ENCODE measurements at places on chromosomes 1 and 21.

GRCh38 chr1:231993968-231994455 is 367.4 kb downstream of the DISC1 start:
- no peak for DNase-seq

- peak; percentile 54 for DNase-seq
Measured at GRCh38 chr1:223712194-223712849, at the start of gene CAPN2. TSS of gene CAPN2 (plus strand) at chr1:223712539. CDS start at chr1:223712641, 102 bp downstream.

DNA sequence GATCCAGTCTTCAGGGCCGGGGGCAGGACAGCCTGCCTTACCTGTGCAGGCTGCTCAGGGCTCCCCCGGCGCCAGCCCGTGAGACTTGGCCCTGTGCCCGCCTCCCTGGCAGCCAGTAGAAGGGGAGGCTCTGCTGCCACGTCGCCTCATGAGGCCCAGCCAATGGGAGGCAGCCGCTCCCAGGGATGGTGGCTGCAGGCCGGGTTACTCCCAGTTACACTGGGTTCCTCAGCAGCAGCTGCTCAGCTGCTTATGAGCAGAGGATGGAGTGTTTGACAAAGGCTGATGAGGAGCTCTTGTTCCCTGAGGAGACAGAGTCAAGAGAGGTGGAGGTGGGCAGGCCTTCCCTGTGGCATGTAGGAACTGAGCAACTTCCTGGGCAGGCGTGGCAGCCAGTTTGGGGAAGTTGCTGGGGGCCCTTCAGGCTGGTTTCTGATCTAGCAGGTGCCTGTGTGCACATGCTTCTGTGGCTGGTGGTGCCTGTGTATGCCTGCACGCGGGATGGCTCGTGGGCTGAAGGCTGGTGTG is 5.5 kb downstream of the MFSD2A start:
- no peak for DNase-seq

DNA sequence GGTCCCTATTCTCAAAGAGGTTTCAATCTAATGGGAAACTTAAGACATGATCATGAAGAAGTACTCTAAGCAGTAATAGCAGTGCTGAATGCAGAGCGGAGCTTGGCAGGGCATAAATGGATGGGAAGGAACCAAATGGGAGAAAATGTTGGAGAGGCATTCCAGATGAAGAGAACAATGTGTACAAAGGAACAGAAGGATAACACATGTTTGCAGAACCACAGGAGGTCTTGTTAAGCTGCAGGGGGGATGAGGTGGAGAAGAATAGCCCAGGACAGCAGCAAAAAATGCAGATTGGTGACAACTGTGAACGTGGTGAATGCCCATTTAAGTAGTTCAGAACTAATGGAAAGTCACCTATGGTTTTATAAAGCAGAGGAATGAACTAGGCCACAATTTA is 99.1 kb downstream of the ASTN1 start:
- no peak for DNase-seq

DNA sequence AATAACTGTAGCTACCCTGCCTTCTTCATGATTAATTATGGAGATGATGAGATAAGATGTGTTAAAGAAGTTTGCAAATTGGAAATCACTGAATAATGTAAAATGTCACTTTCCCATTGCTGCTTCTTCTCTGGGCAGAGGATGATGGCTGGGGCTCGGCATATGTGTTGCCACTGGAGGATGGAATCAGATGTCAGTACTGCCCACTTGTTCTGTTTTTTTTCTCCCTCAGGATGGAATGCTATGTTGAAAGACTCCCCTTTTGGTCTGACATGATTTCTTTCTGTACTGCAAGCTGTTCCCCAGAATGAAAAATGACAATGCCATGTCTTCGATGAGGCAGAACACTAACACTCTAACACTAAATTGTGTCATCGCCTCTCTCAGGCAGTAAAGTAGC is 373.9 kb upstream of the SPAG17 start:
- DNase-seq, result no peak

- DNase-seq, result no peak
Measured at GRCh38 chr1:183498342-183498991, 26.2 kb downstream of the SMG7 start.

DNA sequence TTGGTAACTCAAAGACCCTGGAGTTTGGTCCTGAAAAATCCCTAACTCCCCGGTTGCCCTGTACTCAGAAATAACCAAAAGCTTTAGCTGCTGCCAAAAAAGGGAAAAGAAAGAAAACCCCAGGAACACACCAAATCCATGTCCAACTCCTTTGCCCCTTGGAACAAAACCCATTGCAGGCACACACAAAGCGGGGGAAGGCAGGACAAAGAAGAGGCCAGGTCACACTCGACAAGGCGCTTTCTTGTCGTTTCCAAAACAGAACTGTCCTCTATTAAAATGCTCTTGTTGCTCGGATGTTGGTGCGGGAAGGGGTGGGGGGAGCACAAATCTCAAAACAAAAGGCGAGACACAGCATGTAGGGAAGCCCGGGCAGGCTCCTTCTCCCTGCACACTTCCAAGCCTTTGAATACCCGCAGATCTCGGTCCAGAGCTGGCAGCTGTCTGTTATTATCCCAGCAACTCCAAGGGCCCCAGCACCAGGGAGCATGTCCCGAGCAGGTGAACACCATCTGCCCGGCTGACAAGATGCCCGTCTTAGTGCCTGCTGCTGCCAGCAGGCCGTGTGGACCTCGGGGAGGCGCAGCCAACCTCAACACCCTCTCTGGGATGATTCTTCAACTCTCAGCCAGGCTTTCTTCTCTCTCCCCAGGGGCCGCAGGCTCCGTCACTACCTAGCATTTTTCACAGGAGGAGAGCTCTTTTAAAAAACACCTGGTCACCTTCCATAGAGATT is 96.4 kb downstream of the SSBP3 start:
- DNase-seq, result no peak

- DNase-seq, result peak; percentile 95
Measured at GRCh38 chr1:27392096-27392777, at the start of gene GPR3. TSS of gene GPR3 (plus strand) at chr1:27392622. CDS start at chr1:27393799, 1,177 bp downstream.

DNA sequence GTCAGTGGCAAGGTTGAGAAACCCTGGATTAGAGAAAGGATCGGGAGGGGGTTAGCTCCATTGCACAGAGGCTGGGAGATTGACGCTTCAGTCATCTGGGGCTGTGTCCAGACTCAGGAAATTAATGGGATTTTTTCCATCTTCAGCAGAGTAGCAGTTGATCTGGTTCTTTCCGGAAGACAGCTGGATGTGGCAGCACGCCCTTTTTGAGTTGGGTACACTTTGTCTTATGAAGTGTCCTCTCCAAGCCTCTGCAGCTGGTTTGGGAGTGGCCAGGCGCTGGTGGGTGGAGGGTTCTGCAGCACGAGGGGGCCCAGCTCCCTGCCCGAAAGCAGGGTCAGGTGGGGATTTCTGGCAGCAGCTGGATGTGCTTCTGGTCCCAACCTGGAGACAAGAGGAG is 95.1 kb downstream of the TAS1R2 start:
- DNase-seq, result no peak

DNA sequence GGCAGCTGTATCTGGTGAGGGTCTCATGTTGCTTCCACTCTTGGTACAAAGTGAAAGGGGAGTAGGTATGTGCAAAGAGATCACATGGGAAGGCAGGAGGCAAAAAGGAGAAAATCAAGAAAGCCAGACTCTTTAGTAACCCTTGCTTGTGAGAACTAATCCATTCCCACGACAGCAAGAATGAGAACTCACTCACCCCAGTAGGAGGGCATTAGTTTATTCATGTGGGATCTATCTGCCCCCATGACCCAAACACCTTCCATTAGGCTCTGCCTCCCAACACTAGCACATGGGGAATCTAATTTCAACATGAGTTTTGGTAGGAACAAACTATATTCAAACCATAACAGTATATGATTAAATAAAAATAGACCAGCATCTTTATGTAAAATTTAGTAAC is 57.6 kb downstream of the ZNHIT6 start:
- no peak for DNase-seq

DNA sequence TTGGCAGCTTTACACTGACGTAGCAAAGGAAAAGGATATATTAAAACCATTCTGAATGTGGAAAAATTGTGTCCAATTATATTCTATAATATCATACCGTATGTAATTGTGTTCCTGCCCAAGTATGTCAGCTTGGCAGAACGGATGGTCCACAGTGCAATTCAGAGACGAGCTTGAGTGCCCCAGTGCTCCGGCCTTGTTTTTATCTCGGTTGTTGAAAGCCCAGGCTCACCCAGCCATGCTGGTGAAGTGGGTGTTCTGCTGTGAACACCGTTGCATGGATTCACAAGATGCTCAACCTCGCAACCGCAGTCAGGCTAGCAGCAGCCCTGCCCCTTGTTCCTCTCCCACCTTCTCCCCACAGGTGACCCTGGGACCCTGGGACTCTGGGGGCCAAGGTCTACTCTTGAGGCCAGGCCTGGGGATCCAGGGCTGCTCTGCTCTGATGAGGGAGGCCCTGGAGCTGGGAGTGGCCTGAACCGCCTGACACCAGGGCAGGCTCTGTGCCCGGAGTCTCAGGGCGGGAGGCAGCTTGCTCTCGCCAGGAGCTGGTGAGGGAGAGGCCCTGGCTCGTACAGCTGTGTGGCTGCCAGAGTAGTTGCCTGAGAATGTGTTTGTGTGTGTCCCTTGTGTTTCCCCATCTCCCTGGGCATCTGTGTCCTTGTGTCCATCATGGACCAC is 11.2 kb downstream of the PTPRF start:
- DNase-seq, result no peak

GRCh38 chr1:103489935-103490334 is 35.6 kb upstream of the RNPC3 start:
- DNase-seq, result no peak

DNA sequence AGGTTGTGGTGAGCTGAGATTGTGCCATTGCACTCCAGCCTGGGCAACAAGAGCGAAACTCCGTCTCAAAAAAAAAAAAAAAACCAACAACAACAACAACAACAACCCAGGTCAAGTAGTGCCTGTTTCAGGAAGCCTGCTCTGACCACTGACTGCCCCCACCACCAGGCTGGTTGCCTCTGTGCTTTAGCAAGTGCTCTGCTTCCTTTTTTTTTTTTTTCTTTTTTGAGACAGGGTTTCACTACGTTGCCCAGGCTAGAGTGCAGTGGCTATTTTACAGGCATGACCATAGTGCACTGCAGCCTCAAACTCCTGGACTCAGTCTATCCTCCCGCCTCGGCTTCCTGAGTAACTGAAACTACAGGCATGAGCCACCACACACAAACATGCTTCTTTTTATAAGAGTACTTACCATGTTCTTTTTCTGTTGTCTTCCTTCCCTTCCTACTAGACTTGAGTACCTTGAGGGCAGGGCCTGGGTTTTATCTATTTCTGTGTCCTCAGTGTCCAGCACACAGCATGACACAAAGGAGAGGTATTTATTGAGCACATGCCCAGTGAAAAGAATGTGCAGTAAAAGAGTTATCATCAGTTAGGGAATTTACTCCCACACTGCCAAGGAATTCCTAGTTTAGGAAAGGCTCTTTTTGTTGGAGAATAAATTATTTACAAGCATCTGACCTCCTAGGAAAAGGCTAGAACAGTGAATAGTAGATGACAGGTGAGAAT is 9.9 kb upstream of the COA7 start:
- DNase-seq, result no peak

DNA sequence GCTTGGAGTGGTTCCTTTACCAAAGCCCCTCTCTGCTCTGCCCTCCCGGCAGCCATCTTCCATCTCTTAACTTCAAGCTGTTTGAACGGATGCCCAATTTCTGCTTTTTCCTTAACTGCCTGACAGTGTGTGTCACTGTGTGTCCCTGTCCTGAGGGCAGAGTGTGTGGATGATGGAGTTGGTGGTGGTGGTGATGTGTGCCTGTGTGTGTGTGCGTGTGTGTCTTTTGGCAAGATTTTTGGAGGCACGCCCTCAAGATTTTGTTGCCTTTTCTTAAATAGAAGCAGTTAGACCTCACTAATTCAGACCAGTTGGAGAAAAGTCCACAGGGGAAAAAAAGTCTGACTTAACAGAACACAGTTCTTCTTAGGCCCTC is 30.3 kb downstream of the SERTAD4 start:
- DNase-seq, result no peak

DNA sequence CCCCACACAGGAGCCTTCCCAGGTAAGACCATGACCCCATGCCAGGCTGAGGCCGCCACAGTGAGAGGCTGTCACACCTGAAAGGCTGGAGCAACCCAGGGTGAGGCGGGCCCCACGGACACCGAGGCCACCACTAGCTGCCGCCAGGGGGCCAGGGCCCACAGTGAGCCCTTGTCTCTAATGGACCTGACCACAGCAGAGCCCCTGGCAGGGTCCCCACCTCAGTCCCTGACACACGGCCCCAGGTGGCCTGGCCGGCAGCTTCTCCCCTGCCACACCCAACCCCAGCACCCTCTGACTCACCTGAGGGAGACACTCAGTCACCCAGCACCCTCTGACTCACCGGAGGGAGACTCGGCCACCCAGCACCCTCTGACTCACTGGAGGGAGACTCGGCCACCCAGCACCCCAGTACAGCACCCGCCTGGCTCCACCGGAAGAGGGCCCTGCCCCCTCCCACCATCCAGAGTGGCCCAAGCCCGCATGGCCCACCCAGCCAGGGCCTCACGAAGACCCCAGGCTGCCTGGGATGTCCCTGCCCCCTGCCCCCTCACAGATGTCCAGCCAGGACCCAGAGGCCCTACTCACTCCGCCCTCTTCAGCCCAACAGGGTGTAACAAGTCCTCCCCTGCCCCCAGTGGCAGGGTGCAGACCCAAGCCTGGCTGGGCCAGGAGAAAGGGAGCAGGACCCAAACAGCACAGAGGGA is 4.4 kb downstream of the DVL1 start:
- DNase-seq, result peak; percentile 43

DNA sequence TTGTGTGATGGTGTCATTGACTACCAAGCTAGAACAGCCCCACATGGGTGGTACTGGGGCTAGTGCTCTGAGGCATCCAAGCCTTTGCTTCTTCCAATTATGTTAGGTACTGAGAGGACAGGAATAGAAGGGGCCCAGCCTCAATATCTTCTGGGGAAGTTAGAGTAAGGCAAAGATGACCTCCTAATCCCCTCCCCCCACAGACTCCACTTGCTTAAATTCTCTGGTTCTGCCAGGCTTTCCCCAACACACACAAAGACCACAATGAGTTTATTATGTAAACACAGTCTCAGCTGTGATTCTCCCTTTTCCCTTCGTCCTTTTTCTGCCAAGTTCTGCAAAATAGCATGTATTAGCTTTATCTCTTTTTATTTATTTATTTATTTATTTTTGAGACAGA is 3.1 kb upstream of the TACSTD2 start:
- no peak for DNase-seq

DNA sequence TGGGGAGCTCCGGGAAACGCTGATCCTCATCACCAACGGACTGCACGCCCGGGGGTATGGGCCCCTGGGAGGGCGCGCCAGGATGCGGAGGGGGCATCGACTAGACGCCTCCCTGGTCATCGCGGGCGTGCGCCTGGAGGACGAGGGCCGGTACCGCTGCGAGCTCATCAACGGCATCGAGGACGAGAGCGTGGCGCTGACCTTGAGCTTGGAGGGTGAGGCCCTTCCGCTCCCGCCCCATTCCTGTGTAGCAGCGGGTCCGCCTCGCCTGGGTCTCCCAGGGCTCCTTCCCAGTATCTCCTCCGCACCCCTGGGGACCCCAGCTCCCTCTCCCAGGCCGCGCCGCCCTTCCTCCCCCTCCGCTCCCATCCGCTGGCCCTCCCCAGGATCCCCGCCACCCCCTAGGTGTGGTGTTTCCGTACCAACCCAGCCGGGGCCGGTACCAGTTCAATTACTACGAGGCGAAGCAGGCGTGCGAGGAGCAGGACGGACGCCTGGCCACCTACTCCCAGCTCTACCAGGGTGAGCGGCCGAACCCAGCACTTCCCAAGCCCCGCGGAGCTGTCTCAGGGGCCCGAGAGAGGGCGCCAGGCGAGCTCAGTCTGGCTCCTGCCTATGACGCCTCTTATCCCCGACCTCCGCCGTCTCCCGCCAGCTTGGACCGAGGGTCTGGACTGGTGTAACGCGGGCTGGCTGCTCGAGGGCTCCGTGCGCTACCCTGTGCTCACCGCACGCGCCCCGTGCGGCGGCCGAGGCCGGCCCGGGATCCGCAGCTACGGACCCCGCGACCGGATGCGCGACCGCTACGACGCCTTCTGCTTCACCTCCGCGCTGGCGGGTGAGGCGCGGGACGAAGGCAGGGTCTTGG is 5.0 kb downstream of the HAPLN2 start:
- DNase-seq, result peak; percentile 41

Data from stimulated activated CD4-positive, alpha-beta T cell treated with anti-CD3 and anti-CD28 coated beads, Interleukin-1b, Interleukin-23, amount 100 ng/mL, for 4 hours (primary cell).